ENCODE measurements at places on chromosomes 11 and 22.
A peak's percentile ranks its signal among the peaks of the same experiment; 100 is the strongest.

GRCh38 chr11:114178656-114179055, 117.5 kb upstream of the NNMT start:
- H3K27me3 ChIP-seq, result peaks cover 62% of the 10 kb centered on the region
- DNase-seq, result no peak
- H3K4me3 ChIP-seq, result no peak overlapping the region
- H3K27ac ChIP-seq, result no peak overlapping the region
- no peaks in the 10 kb centered on the region for H3K4me1 ChIP-seq

GRCh38 chr11:122769126-122769780, 69.0 kb upstream of the CRTAM start:
- no peak for DNase-seq
- no peak overlapping the region for H3K27ac ChIP-seq
- peaks cover 23% of the 10 kb centered on the region for H3K4me1 ChIP-seq

DNA sequence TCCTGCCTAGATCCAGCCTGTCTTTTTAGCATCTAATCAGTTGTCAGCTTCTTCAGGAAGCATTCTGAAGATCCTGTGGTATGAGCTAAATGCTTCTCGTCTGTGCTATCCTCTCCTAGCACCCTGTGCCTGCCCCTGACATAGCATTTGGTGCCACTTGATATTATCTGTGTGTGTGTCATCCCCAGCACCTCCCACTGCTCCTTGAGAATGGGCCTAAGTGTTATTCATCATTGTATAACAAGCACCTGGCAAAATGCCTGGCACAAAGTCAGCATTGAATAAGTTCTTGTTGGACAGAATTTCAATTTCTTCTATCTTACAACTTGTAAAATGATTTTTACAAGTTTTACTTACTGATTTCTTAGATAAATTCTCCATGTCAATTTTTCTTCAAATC, 28.1 kb upstream of the OLFML1 start:
- no peak overlapping the region for H3K4me3 ChIP-seq
- no peaks in the 10 kb centered on the region for H3K4me1 ChIP-seq
- no peak overlapping the region for H3K27ac ChIP-seq
- no peaks in the 10 kb centered on the region for H3K36me3 ChIP-seq
- no peaks in the 10 kb centered on the region for H3K27me3 ChIP-seq

- no peaks in the 10 kb centered on the region for H3K27me3 ChIP-seq
- H3K4me3 ChIP-seq, result no peak overlapping the region
- H3K27ac ChIP-seq, result no peak overlapping the region
- peak; percentile 3 for DNase-seq
- H3K36me3 ChIP-seq, result no peaks in the 10 kb centered on the region
Observed at GRCh38 chr22:49099496-49100124, 728.1 kb downstream of the BRD1 start.

DNA sequence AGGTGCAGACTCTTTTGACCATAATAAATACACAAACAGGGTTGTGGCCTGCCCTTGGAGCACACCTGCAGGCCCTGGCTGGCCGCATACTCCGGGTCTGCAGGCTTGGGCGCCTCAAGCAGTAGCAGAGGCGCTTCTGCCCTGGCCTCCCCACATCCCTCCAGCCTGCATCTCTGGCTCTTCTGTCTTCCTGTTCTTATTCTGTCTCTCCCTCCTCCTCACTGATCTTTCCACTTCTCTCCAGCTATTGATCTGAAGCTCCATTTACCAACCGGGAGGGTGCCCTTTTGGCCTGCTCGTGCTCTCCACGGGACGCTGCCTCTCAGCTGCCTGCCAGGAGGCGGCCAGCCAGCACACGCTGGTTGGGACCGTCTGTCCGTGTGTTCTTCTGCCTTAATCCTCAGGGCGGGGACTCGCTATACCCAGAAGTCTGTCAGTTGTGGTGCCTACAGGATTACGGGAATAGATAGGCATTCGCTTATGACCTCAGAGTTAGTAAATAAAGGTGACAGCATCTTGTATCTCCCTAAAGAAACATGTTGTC, 5.2 kb downstream of the UPB1 start:
- H3K27me3 ChIP-seq, result peaks cover 23% of the 10 kb centered on the region
- H3K36me3 ChIP-seq, result no peaks in the 10 kb centered on the region
- DNase-seq, result no peak
- no peak overlapping the region for H3K4me3 ChIP-seq

GRCh38 chr11:57513911-57514537, 1.5 kb downstream of the SLC43A1 start:
- no peaks in the 10 kb centered on the region for H3K36me3 ChIP-seq
- peak overlapping the region; percentile 91 for H3K4me3 ChIP-seq
- H3K4me1 ChIP-seq, result peaks cover 4% of the 10 kb centered on the region
- H3K27ac ChIP-seq, result no peak overlapping the region
- H3K27me3 ChIP-seq, result no peaks in the 10 kb centered on the region
- peak; percentile 73 for DNase-seq

GRCh38 chr11:31795706-31796498, 15.2 kb downstream of the PAX6 start:
- H3K36me3 ChIP-seq, result no peaks in the 10 kb centered on the region
- peak; percentile 46 for DNase-seq
- H3K4me1 ChIP-seq, result peaks cover 7% of the 10 kb centered on the region
- H3K27ac ChIP-seq, result no peak overlapping the region
- no peak overlapping the region for H3K4me3 ChIP-seq

GRCh38 chr11:35419830-35420333, 524 bp upstream of the SLC1A2 start:
- H3K36me3 ChIP-seq, result no peaks in the 10 kb centered on the region
- H3K27ac ChIP-seq, result no peak overlapping the region
- peaks cover 19% of the 10 kb centered on the region for H3K4me1 ChIP-seq
- H3K4me3 ChIP-seq, result peak overlapping the region; percentile 69
- DNase-seq, result no peak

DNA sequence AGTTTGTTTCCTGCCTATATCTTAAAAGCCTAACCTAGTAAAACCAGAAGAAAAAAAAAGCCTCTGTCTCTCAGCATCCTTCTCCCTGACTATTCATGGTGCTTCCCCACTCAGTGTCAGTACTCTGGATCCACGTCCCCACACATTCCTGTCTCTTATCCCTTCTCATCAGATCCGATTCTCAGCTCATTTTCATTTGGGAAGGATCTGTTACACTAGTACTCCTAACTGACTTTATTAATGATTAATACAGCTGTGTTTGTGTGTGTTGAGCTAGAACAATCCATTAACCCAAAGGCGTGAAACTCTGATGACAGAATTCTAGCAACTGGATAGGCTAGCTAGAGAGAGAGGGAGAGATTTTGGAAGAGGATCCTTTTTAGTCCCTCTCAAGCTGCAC, 1.5 kb downstream of the PRRG4 start:
- no peak for DNase-seq
- H3K4me1 ChIP-seq, result peaks cover 3% of the 10 kb centered on the region
- H3K27ac ChIP-seq, result no peak overlapping the region
- no peaks in the 10 kb centered on the region for H3K36me3 ChIP-seq

- H3K4me3 ChIP-seq, result no peak overlapping the region
- H3K27me3 ChIP-seq, result no peaks in the 10 kb centered on the region
- DNase-seq, result no peak
Observed at GRCh38 chr22:50660306-50660705, 12.3 kb upstream of the SHANK3 start.

- H3K27me3 ChIP-seq, result no peaks in the 10 kb centered on the region
- no peak for DNase-seq
- H3K4me1 ChIP-seq, result no peaks in the 10 kb centered on the region
- no peaks in the 10 kb centered on the region for H3K36me3 ChIP-seq
Observed at GRCh38 chr11:121755906-121756305, 303.1 kb upstream of the SORL1-AS1 start.

DNA sequence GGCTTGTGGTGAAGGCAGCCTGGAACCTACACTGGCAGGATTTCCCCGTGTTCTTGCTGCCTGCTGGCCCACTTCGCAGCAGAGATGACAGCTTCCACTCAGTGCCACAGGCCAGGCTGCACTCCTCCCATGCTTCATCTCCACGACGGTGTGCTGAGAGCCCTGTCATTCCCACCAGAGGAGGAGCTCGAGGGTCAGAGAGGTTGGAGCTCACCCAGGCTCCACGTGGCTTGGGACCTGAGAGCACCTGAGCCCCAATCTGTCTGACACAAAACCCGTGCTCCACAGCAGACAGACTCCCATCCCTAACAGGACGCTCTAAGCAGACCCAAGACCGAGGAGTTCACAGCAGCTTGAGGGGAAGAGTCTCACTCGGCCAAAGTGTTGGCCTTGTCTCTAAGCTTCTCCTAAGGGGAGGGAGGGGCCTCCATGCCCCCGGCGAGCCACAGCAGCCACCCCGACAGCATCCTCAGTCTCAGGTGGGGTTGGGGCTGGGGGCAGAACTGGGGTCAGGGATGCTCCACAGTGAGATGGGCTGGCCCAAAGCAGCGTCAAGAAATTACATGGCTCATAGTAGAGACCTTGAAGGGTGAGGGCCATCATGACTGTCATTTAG, 10.7 kb downstream of the LRFN4 start:
- H3K27ac ChIP-seq, result no peak overlapping the region
- H3K4me1 ChIP-seq, result no peaks in the 10 kb centered on the region
- no peak overlapping the region for H3K4me3 ChIP-seq
- peak; percentile 76 for DNase-seq
- H3K36me3 ChIP-seq, result no peaks in the 10 kb centered on the region

GRCh38 chr11:118924591-118925585, 838 bp downstream of the BCL9L start:
- DNase-seq, result peak; percentile 97
- no peaks in the 10 kb centered on the region for H3K36me3 ChIP-seq
- H3K4me3 ChIP-seq, result peak overlapping the region; percentile 99

DNA sequence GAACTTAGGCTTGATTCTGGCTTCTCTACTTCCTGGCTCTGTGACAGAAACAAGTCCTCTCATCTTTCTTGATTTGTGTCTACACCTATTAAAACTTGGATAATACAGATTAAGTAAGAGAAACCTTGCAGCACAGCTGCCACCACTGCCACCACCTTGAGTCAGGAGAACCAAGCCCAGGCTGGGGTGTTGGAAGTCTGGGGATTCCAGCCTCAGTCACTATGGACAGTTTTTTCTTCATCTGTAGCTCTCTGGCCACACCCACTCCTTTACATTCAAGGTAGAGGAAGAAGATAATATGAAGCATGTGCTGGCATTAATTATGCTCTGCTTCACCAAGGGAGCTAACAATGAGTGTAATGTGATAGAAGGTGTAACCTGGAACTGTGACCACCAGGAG, 75.7 kb downstream of the RELT start:
- H3K4me1 ChIP-seq, result no peaks in the 10 kb centered on the region
- no peaks in the 10 kb centered on the region for H3K36me3 ChIP-seq
- no peak for DNase-seq
- H3K27me3 ChIP-seq, result no peaks in the 10 kb centered on the region
- no peak overlapping the region for H3K27ac ChIP-seq

GRCh38 chr11:118439646-118440045, 3.4 kb downstream of the KMT2A start:
- H3K4me1 ChIP-seq, result peaks cover 17% of the 10 kb centered on the region
- H3K36me3 ChIP-seq, result no peaks in the 10 kb centered on the region
- no peak overlapping the region for H3K4me3 ChIP-seq
- H3K27me3 ChIP-seq, result no peaks in the 10 kb centered on the region
- H3K27ac ChIP-seq, result no peak overlapping the region
- no peak for DNase-seq

DNA sequence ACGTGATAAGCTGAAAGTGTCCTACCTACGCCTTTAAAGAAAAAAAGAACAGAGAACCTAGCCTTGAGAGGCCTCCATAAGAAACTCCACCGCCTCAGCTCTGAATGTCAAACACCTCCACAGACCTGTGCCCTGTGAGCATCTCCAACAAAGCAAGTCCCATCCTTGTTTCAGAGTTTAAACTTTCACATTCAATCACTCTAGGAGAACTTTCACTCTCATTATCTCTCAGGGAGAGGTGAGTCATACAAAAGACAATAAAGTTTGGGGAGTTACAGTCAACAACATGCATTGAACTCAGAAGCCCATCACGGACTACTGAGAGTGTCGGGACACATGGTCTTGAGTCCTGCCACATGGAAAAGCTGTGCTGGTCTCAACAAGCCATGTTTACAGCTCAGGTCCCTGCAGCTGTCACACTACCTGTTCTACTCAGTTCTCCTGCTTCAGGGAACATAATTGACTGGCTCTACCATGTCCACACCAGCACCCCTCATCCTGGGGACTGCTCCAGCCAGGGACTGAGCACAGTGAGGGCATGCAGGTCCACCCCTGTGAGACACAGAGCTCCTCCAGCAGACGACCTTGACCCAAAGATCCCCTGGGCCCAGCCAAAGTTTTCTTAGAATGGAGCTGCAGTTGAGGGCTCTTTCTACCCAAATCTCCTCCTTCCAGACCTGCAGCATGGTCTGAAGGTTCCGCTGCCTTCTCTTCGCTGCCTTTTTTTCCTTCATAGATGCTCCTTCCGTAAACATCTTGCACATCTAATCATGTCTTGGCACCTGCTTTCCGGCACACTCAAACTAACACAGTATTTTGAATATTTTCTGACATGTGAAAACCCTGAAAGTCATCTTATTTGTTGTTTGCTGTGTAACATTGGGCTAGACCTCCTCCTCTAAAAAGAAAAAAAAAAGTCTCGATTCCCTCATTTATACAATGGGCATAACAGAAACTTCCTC, 114.9 kb downstream of the ETS1 start:
- H3K27me3 ChIP-seq, result no peaks in the 10 kb centered on the region
- peak; percentile 63 for DNase-seq
- H3K4me3 ChIP-seq, result no peak overlapping the region
- H3K27ac ChIP-seq, result peak overlapping the region; percentile 62

GRCh38 chr11:63764679-63765647, 3.6 kb downstream of the ZFTA start:
- peak; percentile 90 for DNase-seq
- H3K36me3 ChIP-seq, result peaks cover 9% of the 10 kb centered on the region
- no peak overlapping the region for H3K4me3 ChIP-seq
- peaks cover 4% of the 10 kb centered on the region for H3K4me1 ChIP-seq

DNA sequence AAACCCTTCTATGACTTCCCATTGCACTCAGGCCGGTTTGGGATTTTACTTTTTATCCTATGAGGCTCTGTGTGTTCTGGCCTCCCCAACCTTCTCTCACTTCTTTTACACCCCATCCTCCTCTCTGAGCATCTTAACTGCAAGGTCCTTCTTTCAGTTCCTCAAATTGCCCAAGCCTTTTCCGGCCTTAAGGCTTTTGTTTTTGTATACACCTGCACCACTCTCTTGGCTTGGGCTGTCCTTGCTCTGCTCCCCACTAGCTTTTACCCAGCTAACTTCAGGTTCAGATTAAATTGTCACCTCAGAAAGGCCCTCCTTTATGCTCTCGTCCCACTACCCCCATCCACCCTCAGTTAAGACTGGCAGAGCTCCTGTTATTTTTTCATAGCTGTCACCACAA, 55.5 kb downstream of the FAM83F start:
- H3K27ac ChIP-seq, result no peak overlapping the region
- peaks cover 4% of the 10 kb centered on the region for H3K4me1 ChIP-seq
- DNase-seq, result no peak
- H3K4me3 ChIP-seq, result no peak overlapping the region
- no peaks in the 10 kb centered on the region for H3K27me3 ChIP-seq

DNA sequence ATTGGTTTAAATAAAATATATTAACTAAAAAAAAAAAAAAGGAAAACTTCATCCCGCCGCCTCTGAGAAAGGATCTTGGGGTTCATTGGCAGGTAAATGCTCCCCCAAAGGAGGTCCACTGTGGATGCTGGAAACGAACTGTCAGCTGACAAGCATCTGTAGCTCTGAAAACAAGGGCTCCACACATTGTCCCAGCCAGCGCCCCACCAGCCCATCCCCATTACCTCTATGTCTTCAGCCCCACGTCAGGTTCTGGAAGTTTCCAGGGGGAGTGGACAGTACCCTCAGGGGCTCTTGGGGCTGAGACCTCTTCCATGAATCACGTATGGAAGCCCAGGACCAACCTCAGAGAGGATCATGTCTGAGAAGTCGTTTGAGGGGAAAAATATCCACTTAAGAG, 66.4 kb upstream of the WNT7B start:
- peak overlapping the region; percentile 84 for H3K27ac ChIP-seq
- no peaks in the 10 kb centered on the region for H3K27me3 ChIP-seq
- no peak for DNase-seq
- H3K36me3 ChIP-seq, result peaks cover 3% of the 10 kb centered on the region
- peak overlapping the region; percentile 80 for H3K4me3 ChIP-seq

Measured in osteoblast (primary cell).